ENCODE measurements at places on chromosomes 13 and 19.

DNA sequence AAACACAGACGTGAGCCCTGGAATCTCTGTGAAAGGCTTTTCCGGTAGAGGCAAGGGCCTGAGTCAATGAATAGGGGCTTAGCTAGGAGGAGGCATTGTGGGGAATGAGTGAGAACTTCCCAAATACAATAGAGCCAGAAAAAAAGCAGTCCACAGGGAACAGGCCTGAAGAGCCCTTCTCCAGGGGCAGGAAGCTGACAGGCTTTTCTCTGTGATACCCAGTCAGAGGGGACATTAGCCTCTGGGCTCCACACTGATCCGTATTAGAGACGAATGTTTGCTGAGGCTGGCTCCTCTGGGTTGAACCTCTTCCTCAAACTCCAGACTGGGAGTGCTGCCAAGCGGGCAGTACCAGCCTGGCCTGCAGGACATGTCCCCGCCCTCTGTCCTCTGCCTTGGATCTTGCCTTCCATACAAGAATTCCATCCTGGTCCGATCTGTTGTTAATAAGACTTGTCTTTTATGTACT lies 2.3 kb downstream of the DHRS12 start:
- DNase-seq = peak; percentile 67

- no peak for DNase-seq
Measured at GRCh38 chr19:32682317-32682716, 6.7 kb downstream of the RGS9BP start.

- no peak for DNase-seq
Measured at GRCh38 chr13:28531845-28532387, 37.0 kb upstream of the FLT1 start.

DNA sequence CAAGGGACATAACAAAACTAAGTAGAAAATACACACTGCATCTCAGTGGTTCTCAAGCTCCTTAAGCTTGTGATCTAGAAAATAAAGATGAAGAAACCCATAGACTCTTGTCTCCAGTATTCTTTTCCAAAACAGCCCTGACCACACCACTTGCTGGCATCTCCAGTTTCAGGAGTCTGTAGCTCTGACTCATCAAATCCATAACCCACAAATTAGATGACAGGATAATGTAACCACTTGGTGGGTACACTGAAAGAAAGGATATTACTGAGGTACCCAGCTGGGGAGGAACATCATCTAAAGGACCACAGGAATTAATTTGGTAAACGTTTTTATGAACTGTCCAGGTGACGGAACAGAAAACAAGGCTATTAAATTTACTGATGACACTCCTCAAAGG lies 214.7 kb downstream of the VWA8 start:
- no peak for DNase-seq

DNA sequence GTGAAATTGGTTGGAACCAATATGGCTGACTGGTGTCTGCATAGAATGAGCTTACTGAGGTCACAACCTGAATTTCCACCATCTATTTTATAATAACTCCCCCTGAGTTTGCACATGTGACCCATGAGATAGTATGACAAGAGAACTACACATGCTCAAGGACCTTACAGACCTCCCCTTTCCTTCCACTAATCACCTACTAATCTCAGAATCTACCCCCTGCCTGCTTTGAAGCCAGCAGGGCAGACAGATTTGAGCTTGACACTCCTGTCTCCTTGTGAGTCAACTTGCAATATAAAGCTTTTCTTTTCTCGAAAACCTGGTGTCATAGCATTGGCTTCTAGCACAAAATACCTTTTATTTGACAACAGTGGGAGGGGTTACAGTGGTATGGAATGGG lies 248.4 kb downstream of the RFC3 start:
- peak; percentile 55 for DNase-seq

DNA sequence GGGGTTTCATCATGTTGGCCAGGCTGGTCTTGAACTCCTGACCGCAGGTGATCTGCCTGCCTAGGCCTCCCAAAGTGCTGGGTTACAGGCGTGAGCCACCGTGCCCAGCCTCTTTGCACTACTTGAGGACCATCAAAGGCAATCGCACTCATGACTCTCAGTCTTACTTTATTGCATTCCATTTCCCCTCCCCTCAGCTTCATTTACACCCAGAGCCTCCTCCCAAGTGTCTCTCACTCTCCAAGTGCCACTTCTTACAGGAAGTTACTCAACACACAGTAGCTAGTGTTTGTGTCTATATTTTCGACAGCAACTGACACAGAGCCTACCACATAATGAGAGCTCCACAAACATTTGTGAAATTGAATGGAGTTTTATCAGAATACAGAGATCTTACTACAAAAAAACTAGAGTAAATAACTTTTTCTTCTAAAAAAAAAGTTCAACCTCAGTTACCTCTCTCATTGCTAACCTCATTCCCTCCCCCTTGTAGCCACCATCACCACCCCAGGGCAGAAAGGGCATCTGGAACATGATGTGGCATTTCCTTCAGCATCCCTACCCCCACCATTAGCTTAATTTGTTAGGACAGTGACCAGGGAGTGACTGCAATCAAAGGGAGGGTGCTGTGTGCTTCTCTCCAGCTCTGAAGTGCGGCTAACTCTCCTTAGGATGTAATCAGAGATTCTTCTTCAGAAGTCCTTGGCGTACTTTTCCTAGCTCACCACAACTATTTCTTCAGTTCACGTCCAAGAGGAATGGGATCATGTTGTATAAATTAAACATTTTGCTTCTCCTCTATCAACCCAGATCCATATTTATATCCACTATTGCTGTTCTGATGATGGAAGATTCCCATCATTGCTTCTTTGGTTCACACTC lies 17.0 kb upstream of the RUBCNL start:
- no peak for DNase-seq

DNA sequence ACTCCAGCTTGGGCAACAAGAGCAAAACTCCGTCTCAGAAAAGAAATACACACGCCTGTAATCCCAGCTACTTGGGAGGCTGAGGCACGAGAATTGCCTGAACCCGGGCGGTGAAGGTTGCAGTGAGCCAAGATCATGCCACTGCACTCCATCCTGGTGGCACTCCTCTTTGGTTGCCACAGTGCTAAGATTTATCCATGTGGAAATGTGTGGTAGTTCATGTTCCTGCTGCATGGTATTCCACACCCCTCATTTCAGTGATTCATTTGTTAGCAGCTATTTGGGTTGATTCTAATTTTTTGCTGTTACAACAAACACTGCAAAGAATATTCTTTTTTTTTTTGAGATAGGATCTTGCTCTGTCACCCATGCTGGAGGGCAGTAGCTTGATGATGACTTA lies 12.1 kb downstream of the IFNL3 start:
- no peak for DNase-seq

DNA sequence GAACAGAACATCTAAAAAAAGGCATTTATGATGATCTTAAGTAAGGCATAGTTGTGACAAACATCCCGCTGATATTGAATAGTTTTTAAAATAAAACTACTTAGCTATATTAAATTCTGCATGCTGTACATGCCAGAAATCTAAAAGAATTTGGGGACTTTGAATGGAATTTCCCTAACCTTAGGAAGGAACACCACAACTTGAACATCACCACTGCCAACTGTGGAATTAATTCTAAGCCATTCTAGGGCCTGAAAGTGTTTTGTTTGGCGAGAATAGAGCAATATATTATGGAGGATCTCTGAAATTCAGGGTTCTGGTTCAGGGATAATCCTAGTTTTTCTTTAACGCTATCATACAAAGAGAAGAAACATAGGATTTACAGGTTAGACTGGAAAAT lies 17.8 kb upstream of the LATS2 start:
- no peak for DNase-seq

GRCh38 chr13:70107125-70107497 lies 515 bp upstream of the ATXN8OS start:
- peak; percentile 43 for DNase-seq

- DNase-seq = no peak
Measured at GRCh38 chr13:106702505-106702904, 134.6 kb upstream of the ARGLU1 start.

DNA sequence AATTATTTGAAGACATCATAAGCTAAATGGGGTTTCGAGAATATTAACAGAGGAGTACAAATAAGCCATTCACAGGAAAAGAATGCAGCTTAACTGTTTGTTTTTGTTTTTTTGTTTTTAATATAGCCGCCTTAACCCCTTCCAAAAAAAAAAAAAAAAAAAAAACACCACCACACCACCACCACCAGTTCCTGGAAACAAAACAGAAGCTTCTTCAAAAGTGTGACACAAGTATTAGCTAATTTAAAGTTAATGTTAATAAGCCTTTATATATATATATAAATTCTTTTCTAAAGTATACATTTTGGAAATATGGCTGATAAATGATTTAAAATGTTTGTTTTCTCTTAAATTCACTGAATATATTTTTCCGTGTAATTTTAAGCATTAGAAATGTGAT lies 1.4 kb downstream of the RAP2A start:
- DNase-seq = no peak

DNA sequence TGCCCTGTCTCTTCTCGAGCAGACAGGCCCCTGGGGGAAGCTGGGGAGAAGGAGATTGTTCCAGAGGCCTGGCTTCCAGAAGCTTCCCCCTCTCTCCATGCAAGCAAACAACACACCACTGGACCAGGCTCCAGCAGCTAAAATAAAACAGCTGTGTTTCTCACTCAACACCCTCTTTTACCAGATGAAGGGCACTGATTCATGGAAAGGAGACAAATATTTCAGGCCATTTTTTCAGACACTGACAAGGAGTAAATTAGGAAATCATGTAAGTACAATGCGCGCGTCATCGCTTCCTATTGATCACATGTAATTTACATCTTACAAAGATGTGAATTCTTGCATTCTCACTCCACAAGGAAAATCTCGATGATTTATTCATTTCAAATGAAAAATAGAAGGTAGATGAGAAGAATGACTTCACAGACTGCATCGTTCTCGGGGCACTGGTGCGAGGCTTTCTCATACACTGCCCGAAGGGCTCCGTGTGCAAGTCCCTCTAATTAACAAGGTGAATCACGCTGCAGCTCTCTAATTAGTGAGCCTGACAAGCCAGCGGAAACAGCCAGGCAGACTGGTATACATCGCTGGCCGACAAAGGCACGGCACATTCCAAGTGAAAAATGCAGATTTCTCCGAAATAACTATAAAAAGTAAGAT lies 153.6 kb downstream of the KCTD15 start:
- DNase-seq = no peak

DNA sequence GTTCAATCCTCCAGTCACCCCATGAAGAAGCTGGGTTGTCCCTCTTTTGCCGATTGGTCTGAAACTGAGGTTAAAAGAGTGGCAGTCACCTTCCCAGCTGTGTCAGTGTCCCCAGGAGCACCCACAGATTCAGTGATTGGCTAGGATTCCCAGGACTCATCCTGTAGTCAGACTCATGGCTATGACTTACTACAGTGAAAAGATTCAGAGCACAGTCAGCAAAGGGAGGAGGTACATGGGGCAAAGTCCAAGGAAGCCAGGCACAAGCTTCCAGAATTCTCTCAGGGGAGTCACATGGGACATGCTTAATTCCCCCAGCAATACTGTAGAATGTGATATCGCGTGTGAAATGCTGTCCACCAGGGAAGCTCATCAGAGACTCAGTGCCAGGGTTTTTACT lies 14.2 kb downstream of the ZNF473 start:
- DNase-seq = no peak

DNA sequence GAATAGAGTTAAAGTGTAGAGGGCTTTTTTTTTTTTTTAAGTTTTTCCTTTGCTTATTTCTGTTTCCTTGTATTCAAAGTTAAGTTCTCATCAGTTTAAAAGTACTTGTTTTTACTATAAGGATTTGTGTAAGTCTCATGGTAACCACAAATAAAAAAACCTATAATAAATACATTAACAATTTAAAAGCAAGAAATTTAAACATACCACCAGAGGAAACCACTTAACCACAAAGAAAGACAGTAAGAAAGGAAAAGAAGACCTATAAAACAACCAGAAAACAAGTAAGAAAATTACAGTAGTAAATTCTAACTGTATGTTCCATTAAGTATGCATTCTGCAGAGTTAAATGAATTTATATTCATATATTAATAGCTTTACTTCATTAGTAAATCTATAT lies 999.1 kb upstream of the ATXN8OS start:
- DNase-seq = no peak

DNA sequence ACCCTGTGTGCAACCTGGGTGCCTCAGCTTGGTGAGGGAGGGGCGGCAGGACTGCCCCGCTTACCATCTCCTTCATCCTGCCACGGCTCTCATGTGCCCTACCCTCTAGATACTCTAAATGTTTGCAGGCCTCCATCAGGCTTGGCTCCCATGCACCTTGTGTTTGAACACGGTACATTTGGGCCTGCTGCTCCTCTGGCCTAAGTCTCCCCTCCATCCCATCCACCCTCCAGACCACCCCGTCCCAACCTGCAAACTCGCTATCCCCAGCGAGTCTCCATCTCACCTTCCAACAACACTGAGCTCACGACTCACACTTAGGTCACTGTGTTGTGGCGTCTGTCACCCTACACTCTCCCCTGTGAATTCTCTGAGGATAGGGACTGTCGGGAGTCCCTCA lies 274.2 kb downstream of the TEX29 start:
- DNase-seq = no peak

DNA sequence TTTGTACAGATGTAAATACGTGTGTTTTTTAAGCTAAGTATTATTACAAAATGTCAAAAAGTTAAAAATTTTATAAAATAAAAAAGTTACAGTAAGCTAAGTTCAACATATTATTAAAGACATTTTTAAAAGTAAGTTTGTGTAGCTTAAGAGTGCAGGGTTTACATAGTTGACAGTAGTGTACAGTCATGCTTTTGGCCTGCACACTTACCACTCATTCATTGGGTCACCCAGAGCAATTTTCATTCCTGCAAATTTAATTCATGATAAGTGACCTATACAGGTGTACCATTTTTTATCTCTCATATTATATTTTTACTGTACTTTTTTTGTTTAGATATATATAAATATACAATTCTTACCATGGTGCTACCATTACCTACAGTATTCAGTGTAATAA lies 769.9 kb upstream of the SLITRK6 start:
- no peak for DNase-seq

DNA sequence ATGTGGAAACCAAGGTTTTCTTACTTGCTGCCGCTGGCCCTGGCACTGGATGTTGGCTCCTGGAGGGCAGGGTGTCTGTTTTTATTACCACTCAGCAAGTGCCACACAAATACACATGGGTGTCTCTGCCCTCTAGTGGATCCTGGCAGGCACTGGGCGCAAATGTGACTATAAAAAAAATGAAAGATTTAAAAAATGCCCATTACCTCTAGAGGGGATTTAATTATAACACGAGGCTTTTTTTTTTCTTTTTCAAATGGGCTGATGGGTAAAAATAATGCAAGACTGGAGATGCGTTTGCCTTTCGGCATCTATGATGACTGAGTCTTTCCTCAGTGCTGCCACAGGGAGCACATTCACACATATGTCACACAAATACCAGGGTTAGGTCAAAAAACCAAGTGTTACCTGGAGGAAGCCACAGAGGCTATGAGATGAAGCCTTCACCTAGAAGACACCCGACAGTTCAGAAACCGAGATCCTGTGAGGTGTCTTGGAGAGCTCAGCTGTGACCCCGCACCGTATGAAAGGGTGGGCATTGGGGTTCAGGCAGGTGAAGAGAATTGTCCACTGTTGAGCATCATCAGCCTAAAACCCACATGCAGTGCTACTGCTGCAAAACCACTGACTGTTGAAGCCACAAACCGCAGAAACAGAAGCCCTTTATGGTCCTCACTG lies 25.7 kb downstream of the CHAMP1 start:
- peak; percentile 69 for DNase-seq

- no peak for DNase-seq
Measured at GRCh38 chr13:71775966-71776365, 91.0 kb downstream of the DACH1 start.
